AG09319 (cell line): ENCODE measurements at places on chromosomes 1 and 21.

- DNase-seq, result no peak
Measured at GRCh38 chr1:57404884-57405283, 19.0 kb downstream of the DAB1 start.

- no peak for DNase-seq
Measured at GRCh38 chr21:44946254-44947041, 6.6 kb downstream of the SLX9 start.

DNA sequence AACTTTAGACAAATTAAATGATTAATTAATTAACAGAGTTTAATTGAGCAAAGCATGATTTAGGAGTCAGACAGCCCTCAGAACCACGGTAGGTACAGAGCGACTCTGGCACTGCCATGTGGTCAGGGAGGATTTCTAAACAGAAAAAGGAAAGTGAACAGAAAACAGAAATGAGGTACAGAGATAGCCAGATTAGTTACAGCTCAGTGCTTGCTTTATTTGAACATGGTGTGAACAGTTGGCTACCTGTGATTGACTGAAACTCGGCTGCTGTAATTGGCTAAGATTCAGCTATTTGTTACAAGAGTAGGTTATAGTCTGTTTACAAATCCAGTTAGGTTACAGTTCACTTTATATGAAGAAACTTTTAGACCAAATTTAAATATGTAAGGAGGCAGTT is 163.0 kb upstream of the TNR start:
- DNase-seq, result no peak

- DNase-seq, result no peak
Measured at GRCh38 chr21:44626262-44626661, 631 bp upstream of the KRTAP10-9 start.

DNA sequence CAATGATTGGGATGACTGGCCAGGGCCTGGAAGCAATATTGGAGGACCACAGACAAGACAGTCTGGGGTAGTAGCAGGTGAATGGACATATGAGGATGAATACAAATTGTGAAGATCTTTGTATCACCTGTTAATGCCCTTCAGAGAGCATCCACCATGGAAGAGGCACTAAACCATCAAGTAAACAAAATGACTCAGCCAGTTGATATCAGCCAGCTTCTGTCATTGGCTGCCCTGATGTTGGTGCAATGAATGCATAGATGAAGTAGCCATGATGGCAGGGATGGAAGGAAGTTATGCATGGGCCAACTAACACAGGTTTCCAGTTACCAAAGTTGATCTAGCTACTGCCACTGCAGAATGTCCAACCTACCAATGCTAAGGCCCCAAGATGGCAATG is 16.1 kb upstream of the ERI3 start:
- no peak for DNase-seq

GRCh38 chr1:184166485-184166884 is 115.0 kb downstream of the TSEN15 start:
- DNase-seq, result no peak

DNA sequence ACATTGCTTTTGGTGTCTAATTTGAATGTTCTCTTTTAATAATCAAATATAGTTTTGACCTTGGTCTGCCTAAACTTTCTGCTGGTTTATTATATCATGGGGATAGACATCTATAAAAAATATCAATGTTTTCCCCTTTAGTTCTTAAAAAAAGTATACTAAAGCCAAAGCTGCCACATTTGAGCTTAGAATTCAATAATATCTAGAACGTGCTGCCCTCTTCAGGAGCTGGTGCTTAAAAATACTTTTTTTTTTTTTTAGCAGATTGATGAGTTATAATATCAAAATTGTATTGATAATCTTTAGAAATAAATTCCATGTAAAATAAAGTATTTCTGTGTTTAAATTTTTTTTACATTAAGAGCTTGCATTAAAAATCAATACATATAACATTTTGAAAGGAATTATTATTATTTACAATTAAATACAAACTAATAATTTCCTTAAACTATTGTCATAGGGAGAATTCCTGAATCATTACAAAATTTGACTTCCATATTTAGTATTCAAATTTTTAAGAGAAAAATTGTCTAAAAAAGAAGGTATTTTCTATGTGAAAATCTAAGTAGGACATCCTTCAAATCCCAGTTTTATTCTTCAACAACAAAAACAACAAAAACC is 40.1 kb upstream of the ADGRL2 start:
- peak; percentile 18 for DNase-seq

- DNase-seq, result no peak
Measured at GRCh38 chr1:30524840-30525617, 198.4 kb downstream of the MATN1 start.

DNA sequence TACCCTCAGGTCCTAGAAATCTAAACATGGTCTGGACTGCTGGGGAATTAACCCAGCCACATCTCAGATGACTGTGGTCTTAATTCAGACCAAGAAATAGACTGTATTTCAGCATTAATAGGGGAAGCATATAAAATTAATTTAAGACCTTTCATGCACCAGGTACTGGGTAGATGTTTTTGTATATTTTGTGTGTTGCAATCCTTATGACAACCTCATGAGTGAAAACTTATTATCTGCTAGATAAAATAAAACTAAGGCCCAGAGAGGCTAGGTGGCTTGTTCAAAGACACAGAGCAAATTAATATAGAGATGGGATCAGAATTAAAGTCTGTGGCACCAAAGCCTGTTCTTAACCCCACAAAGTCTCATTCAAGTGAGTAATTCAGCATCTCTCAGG is 40.1 kb downstream of the OPTC start:
- DNase-seq, result no peak

DNA sequence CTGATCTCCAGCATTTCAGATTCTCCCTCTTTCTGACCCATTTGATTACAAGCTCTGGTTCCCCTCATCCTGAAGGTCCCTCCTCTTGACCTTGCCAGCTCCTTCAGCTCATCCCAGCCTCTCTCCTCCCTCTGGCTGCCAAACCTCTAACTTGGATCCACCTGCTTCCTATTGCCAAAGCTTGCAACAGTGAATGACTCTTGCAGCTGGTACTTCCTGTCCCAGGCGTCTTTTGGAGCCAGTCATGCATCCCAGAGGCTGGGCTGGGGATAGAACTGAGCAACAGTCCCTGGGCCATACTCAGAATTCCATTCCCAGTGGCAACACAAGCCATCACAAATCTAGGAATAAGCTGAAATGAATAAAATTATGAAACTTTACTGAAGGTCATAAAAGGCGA is 27.7 kb upstream of the SPOCD1 start:
- DNase-seq, result peak; percentile 61

DNA sequence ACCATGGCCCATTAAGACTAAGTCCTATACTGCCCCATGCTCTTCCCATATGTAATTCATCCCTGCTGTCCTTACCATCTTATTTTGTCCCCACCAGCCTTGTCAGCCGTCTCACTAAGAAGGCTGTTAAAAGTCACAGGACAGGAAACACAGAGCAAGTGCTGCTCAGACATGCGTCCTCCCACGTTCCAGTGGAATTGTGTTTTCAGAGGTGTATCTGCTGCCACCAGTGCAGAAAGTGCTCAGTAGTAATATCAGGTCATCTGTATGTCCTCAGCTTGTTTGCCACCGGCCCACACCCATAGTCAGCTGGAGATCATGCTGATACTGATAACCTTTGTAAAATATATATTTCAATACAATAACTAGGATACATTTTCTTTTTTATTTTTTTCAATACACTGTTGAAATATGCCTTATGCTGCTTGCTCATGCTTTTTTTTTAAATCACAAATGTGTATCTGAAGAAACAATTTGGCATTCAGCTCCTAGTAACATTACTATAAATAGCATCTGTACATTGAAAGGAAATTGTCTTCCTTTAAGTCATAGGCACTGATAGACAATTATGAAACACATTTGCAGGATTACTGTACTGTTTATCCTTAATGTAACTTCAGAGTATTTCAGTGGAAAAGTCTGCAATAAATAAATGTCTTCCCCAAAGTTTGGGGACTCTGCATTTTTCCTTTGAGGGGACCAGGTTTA is 156.9 kb downstream of the EDEM3 start:
- DNase-seq, result no peak

DNA sequence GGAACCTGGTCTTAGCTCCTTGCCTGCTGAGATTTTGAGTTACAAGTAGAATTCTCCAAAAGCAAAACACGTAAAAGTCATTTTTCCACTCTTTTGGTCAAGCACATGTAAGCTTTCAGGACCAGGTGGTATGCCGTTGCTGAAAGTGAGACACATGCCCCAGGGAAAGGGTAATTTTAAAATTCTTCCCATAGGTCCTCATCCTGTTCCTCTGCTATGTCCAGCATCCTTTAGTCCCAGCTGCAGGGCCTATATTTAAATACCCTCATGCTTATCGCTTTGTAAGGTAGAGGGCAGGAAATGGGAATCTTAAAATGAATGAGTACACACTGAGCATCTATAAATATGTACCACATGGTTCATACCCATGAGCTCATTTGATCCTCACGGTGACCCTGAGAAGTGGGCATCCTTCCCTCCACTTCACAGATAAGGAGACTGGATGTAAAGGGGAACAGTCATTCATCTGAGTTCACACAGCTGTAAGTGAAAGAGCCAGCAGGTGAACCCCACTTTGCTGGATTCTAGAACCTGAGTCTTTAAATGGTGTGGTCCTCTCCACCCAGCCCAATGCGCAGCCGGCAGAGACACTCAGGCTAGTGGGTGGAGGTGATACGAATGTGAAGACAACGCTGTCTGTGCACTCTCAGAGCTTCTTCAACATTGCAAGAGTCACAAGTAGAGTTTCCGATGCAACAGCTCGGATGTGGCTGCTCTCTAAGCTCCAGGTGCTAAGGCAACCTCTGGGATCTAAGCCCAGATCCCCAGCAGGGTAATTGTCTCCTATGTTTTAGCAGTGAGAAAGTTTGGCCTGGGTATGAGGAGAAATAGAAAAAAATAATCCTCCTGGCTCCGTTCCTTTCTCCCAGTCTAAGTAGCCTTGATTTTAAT is 163.5 kb downstream of the PLXNA2 start:
- no peak for DNase-seq

DNA sequence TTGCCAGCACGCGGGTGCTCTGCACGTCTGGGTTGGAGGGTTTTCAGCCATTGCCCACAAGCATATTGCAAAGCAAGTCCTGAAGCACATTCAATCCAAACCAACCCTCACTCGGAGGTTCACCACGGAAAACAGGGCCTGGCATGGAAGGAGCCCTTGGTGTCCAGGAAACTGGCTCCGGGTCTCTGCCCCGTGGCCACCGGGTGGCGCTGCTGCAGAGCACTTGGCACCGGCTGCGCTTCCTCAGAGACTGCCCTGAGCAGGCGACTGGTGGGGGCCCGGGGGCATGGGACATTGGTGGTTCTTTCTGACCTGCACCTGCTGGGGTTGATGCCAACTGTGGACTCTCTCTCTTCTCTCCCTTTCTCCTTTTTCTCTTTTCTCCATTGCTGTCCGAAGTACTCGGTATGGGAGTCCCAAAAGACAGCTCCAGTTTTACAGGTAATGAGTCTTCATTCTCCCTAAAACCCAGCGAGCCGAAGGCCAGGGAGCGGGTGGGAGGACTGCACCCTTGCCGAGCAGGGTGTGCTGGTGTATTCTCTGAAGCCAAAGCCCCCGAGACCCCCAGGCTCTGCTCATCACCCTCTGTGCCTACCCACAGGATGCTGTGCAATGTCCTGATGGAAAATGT is 4.1 kb upstream of the KCNAB2 start:
- no peak for DNase-seq

GRCh38 chr1:53326598-53327181 is 1.2 kb downstream of the LRP8 start:
- DNase-seq, result no peak

DNA sequence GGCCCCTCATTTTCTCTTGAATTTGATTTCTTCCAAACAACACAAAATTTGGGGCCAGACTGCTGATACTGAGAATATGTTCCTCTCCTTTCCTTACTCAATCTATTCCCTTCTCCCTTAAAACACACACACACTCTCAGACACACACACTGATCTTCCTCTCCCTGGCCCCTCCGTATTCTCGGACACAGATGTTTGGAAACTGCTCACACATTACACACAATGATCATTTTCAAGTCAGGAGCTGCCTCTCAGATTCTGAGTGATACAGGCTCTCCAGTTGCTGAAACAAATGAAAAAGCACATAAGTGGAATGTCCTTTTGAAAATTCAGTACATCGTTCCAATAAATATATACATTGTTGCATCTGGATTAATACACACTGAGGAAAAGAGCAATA is 161.3 kb downstream of the CLEC20A start:
- no peak for DNase-seq

- DNase-seq, result no peak
Measured at GRCh38 chr1:212699104-212699624, 476 bp downstream of the BATF3 start.

GRCh38 chr1:6638226-6638625 is 13.6 kb downstream of the THAP3 start:
- DNase-seq, result peak; percentile 75

DNA sequence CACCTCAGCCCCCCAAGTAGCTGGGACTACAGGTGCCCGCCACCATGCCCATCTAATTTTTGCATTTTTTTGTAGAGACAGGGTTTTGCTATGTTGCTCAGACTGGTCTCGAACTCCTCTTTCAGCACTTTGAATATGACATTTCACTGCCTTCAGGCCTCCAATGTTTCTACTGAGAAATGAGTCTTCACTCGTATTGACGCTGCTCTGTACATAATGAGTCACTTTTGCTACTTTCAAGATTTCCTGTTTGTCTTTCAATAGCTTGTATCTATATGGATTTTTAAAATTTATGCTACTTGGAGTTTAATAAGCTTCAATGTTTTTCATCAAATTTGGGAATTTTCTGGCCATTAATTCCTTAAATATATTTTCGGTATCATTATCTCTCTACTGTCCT is 64.7 kb downstream of the GORAB start:
- no peak for DNase-seq

DNA sequence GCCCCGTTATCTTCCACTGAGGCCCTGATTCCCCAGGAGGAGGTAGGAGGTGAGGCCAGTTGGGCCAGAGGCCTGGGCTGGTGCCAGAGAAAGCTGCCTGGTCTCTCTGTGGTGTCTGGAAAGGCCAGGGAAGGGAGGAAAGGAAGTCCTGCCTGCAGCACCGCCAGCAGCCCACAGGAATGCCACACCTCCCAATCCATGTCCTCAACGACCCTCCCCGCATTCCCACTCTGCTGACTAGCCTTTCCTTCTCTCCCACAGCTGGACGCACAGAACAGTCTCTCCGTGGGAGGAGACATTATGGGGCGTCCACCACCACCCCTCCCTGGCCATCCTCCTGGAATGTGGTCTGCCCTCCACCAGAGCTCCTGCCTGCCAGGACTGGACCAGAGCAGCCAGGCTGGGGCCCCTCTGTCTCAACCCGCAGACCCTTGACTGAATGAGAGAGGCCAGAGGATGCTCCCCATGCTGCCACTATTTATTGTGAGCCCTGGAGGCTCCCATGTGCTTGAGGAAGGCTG is 18.0 kb downstream of the CSF1 start:
- DNase-seq, result no peak
